ENCODE measurements at places on chromosomes 3 and 15. TPM values are rescaled to one million over a fixed set of nuclear protein-coding genes. Genes with fewer than 3 reads are reported as not detected.

DNA sequence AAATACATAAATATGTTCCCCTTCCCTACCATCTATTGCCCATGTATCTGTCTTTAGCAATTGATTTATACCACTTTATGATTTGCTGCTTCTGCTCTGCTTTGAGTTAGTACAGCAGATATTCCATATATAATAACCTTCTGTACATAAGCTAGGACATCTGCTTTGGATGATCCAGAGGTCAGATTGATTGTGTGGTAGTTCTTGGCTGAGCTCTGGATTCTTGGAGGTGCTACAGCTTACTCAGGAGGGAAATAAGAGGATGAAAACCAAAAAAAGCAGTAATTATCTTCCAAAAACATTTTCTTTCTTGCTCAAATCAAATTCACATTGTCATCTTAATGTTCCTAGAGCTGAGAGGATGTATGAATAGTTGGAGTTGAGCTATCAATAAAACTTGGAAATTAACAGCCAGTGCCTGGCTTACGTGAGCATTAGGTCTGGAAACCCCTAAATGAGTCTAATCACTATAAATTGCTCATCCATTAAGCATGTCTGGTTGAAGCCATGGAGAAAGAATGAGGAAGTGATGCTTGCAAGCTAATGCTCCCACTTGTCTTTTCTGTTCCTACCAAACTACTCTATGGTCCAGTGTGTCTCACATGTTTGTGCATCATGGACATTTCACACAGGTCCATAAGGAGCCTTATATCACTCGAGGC, 36.3 kb upstream of the TMEM42 start:
- DNase-seq: no peak

- DNase-seq: no peak
Measured at GRCh38 chr3:2536575-2536974, 437.9 kb downstream of the CNTN4 start.

DNA sequence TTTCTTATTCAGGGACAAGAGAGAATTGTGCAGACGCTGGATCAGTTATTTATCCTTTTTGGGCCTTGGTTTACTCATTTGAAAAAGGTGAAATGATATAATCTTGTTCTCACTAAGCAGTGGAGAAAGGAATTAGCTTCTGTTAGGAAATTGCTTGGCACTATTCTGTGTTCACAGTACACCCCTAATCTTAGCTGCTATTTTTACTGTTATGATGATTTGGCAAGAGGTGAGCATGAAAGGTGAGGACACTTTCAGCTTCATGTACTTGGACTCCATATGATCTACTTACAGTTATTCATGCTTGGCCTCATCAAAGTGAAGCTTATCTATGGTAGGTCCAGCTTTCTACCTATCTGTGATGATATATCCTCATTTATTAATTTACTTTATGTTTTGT, 280.6 kb downstream of the EBLN2 start:
- DNase-seq: no peak

DNA sequence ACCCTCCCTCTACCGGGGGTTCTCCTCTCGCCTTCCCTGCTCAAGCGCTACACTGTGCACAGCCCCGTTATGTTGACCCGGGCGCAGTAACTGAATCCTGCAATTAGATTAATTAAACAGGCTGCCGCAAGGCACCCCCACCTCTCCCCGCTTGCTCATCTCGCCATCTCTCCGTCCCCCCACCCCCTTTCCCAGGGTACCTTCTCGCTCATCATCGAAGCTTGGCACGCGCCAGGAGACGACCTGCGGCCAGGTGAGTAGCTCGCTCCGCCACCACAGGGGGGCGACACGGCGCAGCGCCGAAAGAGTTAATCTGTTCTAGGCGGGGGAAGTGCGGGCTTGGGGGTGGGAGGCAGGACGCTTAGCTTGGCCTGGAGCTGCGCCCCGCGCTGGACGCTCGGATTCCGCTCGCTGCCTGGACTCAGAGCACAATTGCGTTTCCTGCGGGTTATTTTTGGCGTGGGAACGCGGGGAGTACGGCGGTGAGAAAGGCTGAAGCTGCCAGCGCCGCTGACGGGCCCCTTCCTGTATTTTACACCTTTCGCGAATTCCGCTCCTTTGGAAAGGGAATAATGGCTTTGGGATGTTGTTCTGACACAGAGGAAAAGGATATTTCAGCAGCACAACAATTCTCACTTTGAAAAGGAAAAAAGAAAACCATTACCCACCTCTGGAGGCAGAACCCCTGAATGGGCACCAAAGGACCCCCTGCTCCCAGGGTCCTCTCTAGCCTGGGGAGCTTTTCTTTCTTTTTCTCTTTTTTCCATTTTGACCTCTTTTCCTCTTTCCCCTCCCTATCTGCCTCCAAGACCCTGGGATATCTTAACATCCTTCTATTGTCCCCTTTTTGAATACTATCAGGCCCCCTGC, 1.5 kb downstream of the DLL4 start:
- peak; percentile 99 for DNase-seq

DNA sequence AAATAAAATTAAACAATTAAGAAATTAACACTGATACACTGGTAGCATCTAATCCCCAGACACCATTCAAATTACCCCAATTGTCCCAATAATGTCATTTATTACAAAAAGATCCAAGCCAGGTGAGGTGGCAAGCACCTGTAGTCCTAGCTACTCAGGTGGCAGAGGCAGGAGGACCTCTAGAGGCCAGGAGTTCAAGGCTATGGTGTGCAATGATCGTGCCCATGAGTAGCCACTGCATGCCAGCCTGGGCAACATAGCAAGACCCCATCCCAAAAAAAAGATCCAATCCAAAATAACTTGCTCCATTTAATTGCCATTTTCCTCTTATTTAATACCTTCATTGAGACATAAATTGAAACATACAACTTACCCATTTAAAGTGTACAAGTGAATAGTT, 17.8 kb downstream of the CSTA start:
- no peak for DNase-seq

- no peak for DNase-seq
Measured at GRCh38 chr15:50484781-50485180, 60.6 kb downstream of the USP8 start.

DNA sequence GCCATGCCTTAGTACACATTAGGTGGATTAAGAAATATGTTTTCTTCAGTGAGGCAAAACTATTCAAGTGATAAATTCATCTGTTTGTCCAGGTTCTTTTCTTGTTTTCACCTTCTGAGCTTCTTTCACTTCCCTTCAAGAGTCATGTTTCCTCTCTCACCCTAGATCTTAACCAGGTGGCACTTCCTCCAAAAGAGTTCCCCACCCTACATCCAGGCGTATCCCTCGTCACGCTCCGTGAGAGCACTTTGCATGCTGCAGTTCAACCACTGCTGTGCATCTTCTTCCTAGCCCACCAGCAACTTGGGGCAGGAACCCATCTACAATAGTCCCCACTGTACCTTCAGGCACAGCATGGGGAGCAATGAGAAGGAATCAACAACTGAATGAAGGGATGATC, 28.9 kb downstream of the OSBPL10 start:
- DNase-seq: no peak

DNA sequence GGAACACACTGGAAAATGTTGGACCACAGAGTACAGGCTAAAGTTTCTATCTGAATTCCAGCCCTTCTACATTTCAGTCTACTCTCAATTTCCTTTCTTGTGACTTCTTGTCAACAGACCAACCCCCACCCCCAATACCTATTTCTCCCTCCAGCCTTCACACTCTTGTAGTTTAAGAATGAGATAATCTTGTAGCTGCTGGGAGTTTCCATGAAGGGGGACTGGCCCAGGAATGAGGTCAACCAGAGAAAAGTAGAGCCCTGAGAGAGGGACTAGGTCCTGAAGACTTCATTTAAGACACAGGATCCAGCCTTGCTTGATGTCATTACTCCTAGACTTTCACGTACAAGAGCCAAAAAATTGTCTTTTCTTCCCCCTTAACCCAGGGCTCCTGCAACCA, 29.5 kb upstream of the FAM107A start:
- no peak for DNase-seq

- no peak for DNase-seq
Measured at GRCh38 chr3:133892541-133893231, 3.0 kb downstream of the RAB6B start.

- DNase-seq: peak; percentile 1
Measured at GRCh38 chr3:60594025-60594424, 657.2 kb downstream of the FHIT start.

- peak; percentile 36 for DNase-seq
Measured at GRCh38 chr15:41606997-41607396, 48.0 kb downstream of the TYRO3 start.

GRCh38 chr3:72515941-72516340, 332.3 kb downstream of the SHQ1 start:
- DNase-seq: no peak

DNA sequence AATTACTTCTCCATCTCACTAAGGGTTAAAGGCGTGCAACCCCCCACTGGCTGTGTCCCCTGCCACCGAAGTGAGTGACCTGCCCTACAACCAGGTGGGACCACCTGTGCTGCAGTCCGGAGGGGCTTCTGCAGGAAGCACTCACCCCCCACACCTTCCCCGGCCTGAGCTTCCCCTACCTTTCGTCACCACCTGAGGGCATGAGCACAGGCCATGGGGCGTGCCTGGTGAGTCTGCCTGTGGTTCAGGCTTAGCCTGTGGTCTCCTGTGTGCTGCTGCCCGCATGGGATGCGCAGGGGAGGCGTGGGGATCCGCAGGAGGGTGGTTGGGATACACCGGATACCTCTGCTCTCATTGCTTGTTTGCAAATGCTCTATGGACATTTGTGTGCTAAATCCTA, 46.0 kb downstream of the KLHL25 start:
- DNase-seq: no peak

GRCh38 chr3:11672363-11672762, 28.6 kb upstream of the VGLL4 start:
- no peak for DNase-seq

- no peak for DNase-seq
Measured at GRCh38 chr15:52783191-52783829, 6.8 kb downstream of the ONECUT1 start.

- DNase-seq: no peak
Measured at GRCh38 chr3:127454051-127454450, 136.5 kb downstream of the TPRA1 start.

- DNase-seq: no peak
Measured at GRCh38 chr3:123813876-123814275, 70.3 kb downstream of the MYLK start.

DNA sequence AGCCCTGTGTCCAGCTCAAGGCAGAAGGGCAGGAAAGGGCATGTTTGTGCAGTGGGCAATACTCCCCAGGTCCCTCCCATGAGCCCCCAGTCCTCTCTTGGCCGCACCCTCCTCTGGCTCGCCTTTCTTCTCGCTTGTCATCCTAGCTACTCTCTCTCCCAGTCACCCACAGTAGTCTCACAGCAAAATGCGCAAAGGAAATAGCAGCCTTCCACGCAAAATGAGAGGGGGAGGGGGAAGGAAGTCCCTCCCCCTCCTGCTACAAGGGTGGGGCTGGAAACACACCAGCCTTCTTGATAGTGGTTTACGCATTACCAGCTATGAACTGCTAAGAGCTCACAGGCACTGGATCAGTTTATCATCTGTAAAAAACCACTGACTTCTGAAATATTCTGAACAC, 83.8 kb downstream of the GADL1 start:
- no peak for DNase-seq

- no peak for DNase-seq
Measured at GRCh38 chr3:189567766-189568420, 63.3 kb upstream of the TP63 start.

GRCh38 chr3:133895208-133896001, at the start of gene RAB6B:
RAB6B (minus strand) TSS chr3:133895882; CDS start chr3:133895466, 416 bp downstream.
- DNase-seq: peak; percentile 61

- no peak for DNase-seq
Measured at GRCh38 chr3:64031540-64032508, 8.5 kb upstream of the PSMD6 start.

DNA sequence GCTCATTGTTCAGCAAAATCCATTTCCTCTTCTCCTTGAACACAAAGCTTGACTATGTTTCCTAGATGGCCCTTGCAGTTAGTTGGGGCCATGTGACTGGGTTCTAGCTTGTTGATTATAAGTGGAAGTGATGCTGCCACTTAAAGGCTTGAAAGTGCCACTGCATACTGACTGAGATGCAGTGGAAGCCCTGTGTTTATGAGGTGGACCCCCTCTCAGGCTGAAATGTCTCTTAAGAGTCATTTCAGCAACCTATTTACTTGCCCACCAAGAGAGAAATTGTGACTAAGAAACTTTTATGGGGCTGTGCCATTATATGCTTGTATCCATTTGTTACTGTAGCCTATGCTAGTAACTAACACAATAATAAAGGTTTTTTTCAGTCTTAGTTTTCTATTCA, 8.4 kb upstream of the ANP32A start:
- DNase-seq: peak; percentile 65

- DNase-seq: peak; percentile 25
Measured at GRCh38 chr3:150635526-150635925, 32.4 kb downstream of the SELENOT start.

DNA sequence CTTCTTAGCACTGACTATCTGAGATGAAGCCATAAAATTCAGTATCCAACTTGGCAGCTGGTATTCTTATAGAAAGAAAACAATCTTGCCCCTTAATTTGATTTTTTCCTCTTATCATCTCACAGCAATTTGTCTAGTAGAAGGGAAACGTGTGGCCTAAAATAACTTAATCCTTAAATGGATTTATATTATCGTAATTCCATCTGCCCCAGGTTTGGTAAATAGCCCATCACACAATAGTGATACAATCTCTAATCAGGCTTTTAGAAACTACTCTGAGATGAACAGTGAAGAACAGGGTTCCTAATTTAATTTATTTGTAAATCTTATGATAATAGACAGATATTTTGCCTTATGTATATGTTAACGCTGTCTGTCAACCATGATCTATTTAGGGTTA, 24.8 kb downstream of the PEX5L start:
- DNase-seq: no peak

- no peak for DNase-seq
Measured at GRCh38 chr15:93253681-93254080, 164.7 kb upstream of the RGMA start.

GRCh38 chr3:90011996-90012395, 904.6 kb downstream of the EPHA3 start:
- DNase-seq: no peak

DNA sequence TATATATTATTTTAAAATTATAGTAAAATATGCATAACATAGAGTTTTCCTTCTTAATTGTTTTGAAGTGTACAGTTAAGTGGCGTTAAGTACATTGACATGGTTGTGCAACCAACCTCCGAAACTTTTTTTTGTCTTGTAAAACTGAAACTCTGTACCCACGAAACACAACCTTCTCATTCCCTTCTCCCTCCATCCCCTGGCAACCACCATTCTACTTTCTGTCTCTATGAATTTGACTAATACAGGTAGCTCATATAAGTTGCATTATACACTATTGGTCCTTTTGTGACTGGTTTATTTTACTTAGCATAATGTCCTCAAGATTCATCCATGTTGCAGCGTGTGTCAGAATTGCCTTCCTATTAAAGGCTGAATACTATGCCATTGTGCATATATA, 179.4 kb downstream of the SATB1 start:
- no peak for DNase-seq

GRCh38 chr3:40605960-40606359, 81.2 kb downstream of the ZNF621 start:
- DNase-seq: no peak

- no peak for DNase-seq
Measured at GRCh38 chr3:35633332-35634124, 5.8 kb upstream of the ARPP21 start.

The PRRT3 gene
- 0.51 TPM for total RNA-seq

The B2M gene
- 2,154 TPM for total RNA-seq

The TMEM108 gene
- total RNA-seq: not detected

The CHD2 gene
- total RNA-seq: 47.4 TPM

The PLOD2 gene
- total RNA-seq: 81.0 TPM

The B3GALNT1 gene
- 11.9 TPM for total RNA-seq

The HHATL gene
- not detected for total RNA-seq

The TTLL13 gene
- 0.13 TPM for total RNA-seq

The PATL2 gene
- 0.13 TPM for total RNA-seq

The STOML1 gene
- total RNA-seq: 13.7 TPM
